ENCODE measurements at places on chromosomes 1 and 21.
A peak's percentile ranks its signal among the peaks of the same experiment; 100 is the strongest.

DNA sequence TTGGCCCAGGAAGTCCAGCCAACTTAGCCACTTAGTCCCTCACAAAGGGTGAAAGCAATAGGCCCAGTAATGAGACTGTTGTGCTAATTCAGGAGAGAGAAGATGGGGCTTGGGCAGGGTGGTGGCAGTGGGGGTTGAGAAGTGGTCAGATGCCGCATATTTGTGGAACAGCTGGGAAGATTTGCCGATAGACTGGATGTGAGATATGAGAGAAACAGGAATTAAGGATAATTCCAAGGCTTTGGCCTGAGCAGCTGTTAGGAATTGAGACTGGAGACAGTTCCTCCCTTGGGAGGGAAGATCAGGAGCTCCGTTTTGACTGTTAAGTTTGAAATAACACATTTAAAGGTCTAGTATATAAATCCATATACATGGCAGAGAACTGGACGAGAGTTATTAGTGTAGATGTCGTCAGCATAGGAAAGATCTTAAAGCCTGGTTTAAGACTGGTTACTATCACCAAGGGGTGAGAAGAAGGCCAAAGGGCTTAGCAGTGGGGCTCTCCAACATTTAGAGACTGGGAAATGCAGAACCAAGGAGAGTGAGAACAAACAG is 323.7 kb upstream of the FAM78B start:
- DNase-seq, result peak; percentile 40

DNA sequence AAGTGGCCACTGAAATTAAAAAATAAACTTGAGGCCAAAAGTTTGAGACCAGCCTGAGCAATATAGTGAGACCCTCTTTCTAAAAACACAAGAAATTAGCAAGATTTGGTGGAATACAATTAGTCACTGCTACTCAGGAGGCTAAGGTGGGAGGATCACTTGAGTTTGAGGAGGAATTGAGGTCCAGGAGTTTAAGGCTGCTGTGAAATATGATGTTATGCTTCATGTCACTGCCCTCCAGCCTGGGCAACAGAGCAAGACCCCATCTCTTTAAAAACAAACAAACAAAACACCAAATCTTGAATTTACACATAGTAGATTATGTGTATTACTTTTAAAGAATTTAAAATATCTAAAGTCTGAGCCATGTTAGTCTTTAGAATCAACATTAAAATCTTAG is 6.3 kb upstream of the FNBP1L start:
- DNase-seq, result no peak

- DNase-seq, result no peak
Observed at GRCh38 chr1:33165809-33166208, 16.0 kb downstream of the TRIM62 start.

GRCh38 chr1:42797414-42797813 is 12.6 kb downstream of the TMEM269 start:
- DNase-seq, result no peak

DNA sequence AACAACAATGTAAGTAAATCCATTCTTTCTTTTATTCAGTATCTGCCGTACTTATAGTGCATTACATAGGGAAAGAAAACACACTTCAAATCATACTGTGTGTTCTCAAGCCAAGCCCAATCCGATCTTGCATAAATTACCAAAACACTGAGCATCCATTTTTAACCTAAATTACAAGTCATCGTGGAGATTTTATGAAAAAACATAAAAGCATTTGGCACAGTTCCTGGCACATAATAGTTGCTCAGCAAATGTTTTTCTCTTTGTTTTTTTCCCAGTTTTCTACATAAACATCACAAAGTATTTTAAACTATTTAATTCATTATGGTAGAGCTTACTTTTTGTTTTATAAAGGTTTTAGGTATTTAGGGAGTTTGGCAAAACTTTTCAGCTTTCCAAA is 48.1 kb upstream of the LRRC8C start:
- no peak for DNase-seq

GRCh38 chr1:164667600-164667999 is 108.6 kb downstream of the PBX1 start:
- no peak for DNase-seq

DNA sequence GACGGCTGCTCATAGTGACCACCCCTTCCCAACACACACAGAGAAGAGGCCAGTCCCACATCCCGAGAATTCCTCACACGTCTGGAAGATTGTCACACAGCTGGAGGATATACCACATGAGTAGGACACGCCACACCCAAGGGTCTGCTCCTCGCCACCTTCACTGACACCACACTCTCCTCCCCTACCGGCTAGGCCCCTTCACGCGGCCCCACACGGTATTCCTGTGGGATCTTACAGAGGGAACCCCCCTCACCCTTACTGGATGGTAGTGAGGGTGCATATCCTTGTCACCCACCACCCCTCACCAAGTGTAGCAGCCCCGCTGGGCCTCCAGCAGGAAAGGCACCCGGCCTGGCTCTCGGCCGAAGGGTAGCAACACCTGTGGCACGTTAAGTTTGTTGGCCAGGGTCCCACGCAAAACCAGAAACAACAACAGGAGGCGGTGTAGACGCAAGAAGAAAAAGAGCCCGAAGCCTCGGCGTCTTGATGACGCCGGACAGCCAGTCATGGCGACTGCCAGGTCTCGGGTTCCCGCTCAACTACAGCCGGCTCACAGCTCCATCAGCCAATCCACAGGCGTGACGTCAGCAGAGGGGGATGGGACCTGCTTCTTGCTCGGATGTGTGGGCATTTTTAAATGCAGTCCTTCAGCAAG is at the start of gene NUP210L:
Gene NUP210L, minus strand, starts transcription at position 540 of the 658 bp plus-strand sequence.
- DNase-seq, result peak; percentile 32

- no peak for DNase-seq
Observed at GRCh38 chr1:46158312-46159281, 16.3 kb upstream of the TSPAN1 start.

- DNase-seq, result no peak
Observed at GRCh38 chr1:92194511-92194910, 23.2 kb upstream of the C1orf146 start.

DNA sequence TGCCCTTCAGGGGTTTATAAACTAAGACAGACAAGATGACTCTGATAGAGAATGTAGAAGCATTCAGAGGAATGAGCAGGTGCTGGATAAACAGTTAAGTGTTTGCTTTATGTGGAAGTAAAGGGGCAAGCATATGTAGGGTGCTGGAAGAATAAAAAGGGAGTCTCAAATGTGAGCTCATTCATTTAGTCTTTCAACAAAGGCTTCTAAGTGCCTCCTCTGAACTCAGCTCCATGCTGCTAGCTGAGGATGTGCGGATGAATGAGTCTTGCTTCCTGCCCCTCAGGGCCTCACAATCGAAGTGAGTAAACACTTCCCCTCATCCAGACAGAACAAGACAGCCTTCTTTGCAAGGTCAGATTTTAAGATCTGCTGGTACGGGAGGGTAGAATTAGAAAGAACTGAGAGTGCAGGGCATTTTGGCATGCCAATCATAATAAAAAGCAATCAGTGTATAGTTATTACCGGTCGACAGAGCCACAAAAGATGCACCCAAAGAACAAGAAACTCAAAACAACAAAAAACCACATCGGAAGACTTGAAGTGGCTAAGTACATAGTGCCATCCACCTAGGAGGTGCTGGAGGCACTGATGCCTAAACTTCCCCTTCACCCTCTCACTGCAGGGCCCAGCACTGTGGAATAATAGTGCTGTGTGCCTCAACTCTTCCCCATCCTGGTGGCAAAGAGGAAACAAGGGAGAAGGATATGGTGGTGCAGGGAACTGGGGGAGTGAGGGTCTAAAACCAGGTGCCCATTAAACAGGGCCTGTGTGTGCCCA is 69.8 kb downstream of the TNR start:
- no peak for DNase-seq

GRCh38 chr1:8055973-8056372 is 29.9 kb upstream of the ERRFI1 start:
- peak; percentile 83 for DNase-seq

DNA sequence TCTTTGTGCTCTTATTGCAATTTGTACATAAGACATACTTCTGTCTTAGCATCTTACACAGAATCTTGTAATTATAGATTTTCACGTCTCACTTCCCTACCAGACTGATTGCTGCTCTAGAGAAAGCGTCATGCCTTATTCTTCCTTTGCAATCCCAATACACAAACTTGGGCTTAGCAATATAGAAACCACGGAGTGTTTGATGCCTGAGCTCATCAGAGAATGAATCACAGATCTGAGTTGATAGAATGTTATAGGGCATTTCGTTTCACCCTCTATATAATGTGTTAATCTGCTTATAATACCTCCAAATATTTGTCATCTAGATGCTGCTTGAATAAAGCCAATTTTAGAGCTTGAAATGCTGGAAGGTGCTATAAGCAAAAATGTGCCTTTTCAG is 6.6 kb downstream of the FMO1 start:
- DNase-seq, result no peak

DNA sequence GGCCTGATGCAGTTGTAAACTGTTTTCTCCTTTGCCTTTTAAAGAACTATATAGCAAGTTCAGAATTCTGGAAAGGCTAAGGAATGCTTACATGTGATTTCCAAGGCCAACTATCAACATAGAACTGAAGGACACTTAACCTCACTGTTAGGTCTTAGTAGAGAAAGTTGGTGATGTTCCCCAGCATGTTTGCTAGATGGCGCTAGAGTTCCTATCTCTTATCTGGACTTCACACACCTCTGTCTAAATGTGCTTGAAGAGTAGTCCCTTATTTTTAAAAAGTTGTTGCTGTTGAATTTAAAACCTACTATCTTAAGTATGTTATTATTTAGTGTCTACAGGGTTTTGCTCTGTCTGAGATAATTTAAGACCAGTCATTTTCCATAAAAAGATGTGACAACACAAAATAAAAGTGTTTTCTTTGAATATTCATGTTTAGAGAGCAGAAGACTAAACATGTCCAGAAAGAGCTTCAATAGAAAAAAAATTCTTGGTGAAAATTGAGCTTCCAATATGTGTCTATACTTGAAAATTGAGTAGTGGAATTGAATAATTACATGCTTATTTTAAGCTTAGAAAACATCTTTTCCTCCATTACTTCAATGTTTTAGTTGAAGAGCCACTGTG is 237.3 kb downstream of the S1PR1 start:
- DNase-seq, result no peak

GRCh38 chr1:5548266-5548665 is 444.0 kb downstream of the NPHP4 start:
- no peak for DNase-seq

DNA sequence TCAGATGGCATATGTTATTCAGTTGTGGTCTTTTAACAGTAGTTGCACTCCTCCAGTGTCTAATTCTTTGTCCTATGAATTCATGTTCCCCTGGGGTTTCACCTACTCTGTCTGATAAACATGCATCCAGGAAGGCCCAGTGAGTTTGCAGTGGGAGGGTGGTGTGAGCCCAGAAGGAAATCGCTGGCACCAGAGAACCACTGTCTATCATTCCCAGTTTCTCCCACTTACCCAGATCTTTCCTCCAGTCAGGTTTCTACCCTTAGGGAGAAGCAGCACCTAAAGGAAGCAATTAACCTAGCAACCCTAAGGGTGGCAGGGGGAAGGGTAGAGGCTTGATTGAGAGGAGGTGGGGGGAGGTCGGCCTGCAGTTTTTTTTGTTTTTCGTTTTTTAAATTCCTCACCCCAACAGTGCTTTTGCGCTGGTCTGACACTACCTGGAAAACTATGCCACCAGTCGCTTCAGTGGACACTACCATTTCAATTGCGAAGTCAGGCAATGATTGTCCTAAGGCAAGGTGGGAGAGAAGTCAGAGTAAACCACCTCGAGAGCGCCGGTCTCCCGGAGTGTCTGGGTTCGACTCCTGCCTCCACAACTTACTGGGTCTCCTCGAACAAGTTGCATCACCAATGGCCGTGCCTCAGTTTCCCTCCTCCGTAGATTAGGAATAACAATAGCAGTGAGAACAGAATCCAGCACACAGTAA is 766 bp upstream of the SLC44A3 start:
- no peak for DNase-seq

DNA sequence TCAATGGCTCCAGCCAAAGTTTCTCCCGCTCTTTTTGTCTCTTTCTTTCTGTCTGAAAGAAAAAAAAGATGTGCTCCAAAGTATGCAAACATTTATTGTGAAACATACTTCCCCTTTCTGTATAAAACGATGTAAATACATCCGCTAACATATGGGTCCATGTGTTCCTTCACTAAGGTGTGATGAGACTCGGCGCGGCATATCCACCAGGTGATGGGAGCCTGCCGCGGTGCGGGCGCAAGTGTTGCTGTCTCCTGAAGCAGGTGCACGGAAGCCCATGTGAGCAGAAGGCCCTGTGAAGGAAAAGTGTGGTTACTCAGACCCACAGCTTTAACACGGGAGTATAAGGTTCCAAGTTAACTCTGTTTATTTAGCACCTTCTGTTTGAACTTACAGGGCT is 466.6 kb upstream of the C1orf87 start:
- no peak for DNase-seq

- DNase-seq, result no peak
Observed at GRCh38 chr1:175892686-175893085, 149.3 kb upstream of the TNR start.

DNA sequence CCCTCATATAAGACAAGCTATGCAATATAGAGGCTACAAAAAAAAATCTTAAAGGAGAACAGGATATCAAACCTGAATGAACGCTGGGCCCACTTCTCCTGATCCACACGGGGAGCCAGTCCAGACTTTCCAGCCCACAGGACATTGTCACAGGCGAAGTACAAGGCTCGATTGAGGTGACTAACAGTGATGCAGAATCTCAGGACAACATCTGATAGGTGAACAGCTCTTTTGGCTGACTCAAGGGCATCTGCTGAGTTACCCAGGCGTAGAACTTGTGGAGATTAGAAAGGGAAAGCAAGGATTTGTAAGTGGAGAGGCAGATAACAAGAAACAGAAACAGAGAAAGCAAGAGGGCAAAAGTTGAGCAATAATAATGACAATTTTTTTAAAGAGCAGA is 1.8 kb downstream of the PEX11B start:
- DNase-seq, result peak; percentile 28

- no peak for DNase-seq
Observed at GRCh38 chr1:28905921-28906666, 8.3 kb upstream of the EPB41 start.

DNA sequence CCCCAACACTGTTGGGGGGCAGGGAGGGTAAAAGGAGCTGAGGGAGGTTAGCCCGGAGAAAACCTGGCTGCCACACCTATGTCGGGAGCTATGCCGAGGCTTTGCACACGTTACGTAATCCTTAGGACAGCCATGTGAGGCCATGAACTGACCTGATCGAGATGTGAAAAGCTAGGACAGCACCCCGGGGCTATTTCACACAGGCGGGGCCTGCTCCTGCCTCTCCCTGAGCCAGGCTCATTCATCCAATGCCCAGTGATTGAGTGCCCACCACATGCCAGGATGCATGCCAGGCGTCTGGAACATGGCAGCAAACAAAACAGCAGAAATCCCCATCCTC is 30.2 kb downstream of the LDLRAP1 start:
- no peak for DNase-seq

All from LHCN-M2 (cell line).